Activated CD4-positive, alpha-beta memory T cell treated with anti-CD3 and anti-CD28 coated beads, Interleukin-2, amount 10 ng/mL, durations not matched to agents 7 days and 5 days (primary cell): ENCODE measurements at places on chromosomes 4 and X.

- no peak overlapping the region for H3K4me3 ChIP-seq
- no peak for DNase-seq
- no peaks in the 10 kb centered on the region for H3K27me3 ChIP-seq
- no peaks in the 10 kb centered on the region for H3K4me1 ChIP-seq
- H3K36me3 ChIP-seq, result no peaks in the 10 kb centered on the region
- H3K27ac ChIP-seq, result no peak overlapping the region
These were observed 583.7 kb downstream of the TRIML1 start for GRCh38 chr4:188722911-188723310.

GRCh38 chrX:34559325-34559724 lies 97.8 kb downstream of the TMEM47 start:
- no peak overlapping the region for H3K4me3 ChIP-seq
- no peak overlapping the region for H3K27ac ChIP-seq
- no peaks in the 10 kb centered on the region for H3K36me3 ChIP-seq
- no peaks in the 10 kb centered on the region for H3K27me3 ChIP-seq

- no peaks in the 10 kb centered on the region for H3K36me3 ChIP-seq
- no peak for DNase-seq
- H3K27me3 ChIP-seq, result no peaks in the 10 kb centered on the region
- no peak overlapping the region for H3K27ac ChIP-seq
These were observed 334.2 kb downstream of the TENM3 start for GRCh38 chr4:182577411-182577810.

DNA sequence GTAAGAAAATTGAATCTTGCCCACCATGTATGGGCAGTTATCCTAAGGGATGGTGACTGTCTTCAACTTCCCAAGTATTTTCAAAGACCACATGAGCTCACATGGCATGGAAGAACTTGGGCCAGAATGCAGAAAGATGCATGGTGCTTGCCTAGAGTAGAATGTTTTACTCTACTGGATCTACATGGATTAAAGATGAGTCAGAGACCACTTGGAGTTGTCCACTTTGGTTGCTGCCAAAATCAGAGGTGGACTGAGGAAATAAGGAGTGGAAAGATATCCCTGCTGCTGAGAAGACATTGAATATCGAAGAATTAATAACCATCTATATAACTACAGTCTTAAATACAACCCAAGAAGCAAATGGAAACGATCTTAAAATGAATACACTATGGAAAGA lies 498.1 kb downstream of the NLGN4X start:
- no peaks in the 10 kb centered on the region for H3K4me1 ChIP-seq
- H3K36me3 ChIP-seq, result no peaks in the 10 kb centered on the region
- H3K27ac ChIP-seq, result no peak overlapping the region
- H3K4me3 ChIP-seq, result no peak overlapping the region
- H3K27me3 ChIP-seq, result no peaks in the 10 kb centered on the region
- DNase-seq, result no peak

DNA sequence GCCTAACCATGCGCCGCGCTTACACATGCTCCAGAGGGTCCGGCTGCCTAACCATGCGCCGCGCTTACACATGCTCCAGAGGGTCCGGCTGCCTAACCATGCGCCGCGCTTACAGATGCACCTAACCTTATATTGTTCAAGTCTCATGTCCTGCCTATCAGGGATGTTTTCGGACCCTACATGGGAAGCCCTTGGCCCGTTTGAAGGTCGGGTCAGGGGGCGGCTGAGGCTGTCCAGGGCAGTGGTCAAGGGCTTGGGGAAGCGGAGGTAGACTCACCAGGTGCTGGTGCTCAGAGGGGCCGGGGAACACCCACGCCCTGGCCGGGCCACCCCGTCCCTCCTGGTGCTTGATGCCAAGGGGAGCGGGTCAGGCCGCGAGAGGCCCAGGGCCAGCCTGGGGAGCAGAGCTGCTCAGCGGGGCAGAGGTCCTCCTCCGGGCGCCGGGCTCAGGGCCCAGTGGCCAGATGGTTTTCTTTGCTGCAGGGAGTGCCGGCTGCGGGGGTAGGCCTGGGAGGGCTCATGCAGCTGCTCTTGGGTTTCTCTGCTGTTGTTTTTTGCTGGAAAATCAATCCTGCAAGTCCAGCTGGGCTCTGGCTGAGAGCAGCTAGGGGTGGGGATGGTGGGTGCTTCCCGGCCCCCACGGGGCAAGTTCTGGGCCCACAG lies 35.4 kb upstream of the SPON2 start:
- H3K36me3 ChIP-seq, result peaks cover 14% of the 10 kb centered on the region
- H3K27me3 ChIP-seq, result no peaks in the 10 kb centered on the region
- peaks cover 25% of the 10 kb centered on the region for H3K4me1 ChIP-seq
- no peak for DNase-seq

DNA sequence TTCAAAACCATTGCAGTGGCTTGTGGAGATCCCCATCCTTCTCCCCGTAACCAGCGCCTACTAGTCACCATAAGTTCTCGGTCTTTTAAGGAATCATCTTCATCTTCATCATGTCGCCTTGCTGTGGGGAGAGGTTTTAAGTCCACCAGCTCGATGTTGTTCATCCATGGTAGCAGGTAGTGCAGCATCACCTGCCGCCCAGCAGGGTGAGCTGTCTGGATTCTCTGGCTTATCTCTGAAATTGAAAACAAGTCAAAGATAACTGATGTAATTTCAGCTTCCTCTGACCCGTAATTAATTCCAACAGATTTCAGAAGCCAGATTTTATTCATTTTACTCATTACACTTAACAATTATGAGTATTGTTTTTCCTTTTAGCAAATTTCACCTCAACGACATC lies 67.4 kb downstream of the ZAR1 start:
- no peak overlapping the region for H3K27ac ChIP-seq
- DNase-seq, result no peak
- H3K4me1 ChIP-seq, result peaks cover 4% of the 10 kb centered on the region
- H3K27me3 ChIP-seq, result no peaks in the 10 kb centered on the region
- peaks cover 67% of the 10 kb centered on the region for H3K36me3 ChIP-seq

DNA sequence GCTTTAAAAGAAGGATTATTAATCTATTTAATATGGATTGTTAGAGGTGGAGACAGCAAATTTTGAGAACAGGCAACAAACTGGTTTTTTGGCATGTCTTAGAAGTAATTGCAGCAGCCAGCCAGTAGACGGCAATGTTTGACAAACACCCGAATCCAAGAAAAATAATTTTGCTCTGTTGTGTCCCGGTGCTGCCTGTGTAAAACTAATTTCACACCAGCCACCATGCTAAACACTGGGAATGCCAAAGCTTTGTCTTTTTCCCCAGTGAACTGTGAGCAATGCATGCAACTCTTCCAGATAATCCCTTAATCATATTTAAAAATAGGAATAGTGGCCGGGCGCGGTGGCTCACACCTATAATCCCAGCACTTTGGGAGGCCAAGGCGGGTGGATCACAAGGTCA lies 25.9 kb downstream of the SMIM31 start:
- no peaks in the 10 kb centered on the region for H3K36me3 ChIP-seq
- H3K4me1 ChIP-seq, result no peaks in the 10 kb centered on the region
- H3K27ac ChIP-seq, result no peak overlapping the region

GRCh38 chr4:121957266-121957665 lies 5.4 kb upstream of the TRPC3 start:
- no peak overlapping the region for H3K4me3 ChIP-seq
- no peak overlapping the region for H3K27ac ChIP-seq
- peaks cover 7% of the 10 kb centered on the region for H3K4me1 ChIP-seq
- peaks cover 17% of the 10 kb centered on the region for H3K27me3 ChIP-seq
- no peaks in the 10 kb centered on the region for H3K36me3 ChIP-seq

GRCh38 chr4:126957987-126958386 lies 674.8 kb upstream of the INTU start:
- no peaks in the 10 kb centered on the region for H3K4me1 ChIP-seq
- H3K36me3 ChIP-seq, result no peaks in the 10 kb centered on the region
- no peak overlapping the region for H3K27ac ChIP-seq
- no peaks in the 10 kb centered on the region for H3K27me3 ChIP-seq

GRCh38 chr4:10577018-10577417 lies 107.5 kb downstream of the CLNK start:
- H3K4me3 ChIP-seq, result no peak overlapping the region
- peaks cover 3% of the 10 kb centered on the region for H3K27me3 ChIP-seq
- H3K4me1 ChIP-seq, result peaks cover 14% of the 10 kb centered on the region
- DNase-seq, result no peak

DNA sequence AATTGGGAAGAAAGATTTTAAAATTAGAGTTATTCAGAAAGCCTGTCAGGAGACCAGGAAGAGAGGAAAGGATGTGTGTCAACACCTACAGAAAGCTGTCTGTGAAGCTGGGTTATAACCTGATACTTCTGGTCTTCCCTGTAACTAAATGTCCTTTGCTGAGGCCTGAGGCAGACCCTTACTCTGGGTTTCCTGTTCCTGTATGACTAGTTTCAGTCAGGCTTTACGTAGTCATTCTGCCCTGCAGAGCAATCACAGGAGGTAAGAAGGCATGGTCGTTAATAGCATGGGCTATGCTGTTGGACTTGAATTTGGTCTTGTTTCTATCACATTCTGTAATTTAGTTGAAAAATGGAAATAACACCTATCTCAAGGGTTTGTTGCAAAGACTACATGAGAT lies 110.5 kb upstream of the IGFBP7 start:
- H3K36me3 ChIP-seq, result no peaks in the 10 kb centered on the region
- H3K27me3 ChIP-seq, result no peaks in the 10 kb centered on the region
- H3K27ac ChIP-seq, result no peak overlapping the region
- H3K4me3 ChIP-seq, result no peak overlapping the region
- H3K4me1 ChIP-seq, result no peaks in the 10 kb centered on the region

GRCh38 chr4:83906561-83906960 lies 370.7 kb downstream of the GPAT3 start:
- no peak overlapping the region for H3K4me3 ChIP-seq
- H3K27ac ChIP-seq, result no peak overlapping the region
- no peaks in the 10 kb centered on the region for H3K36me3 ChIP-seq
- no peak for DNase-seq
- no peaks in the 10 kb centered on the region for H3K4me1 ChIP-seq

GRCh38 chr4:175469514-175469913 lies 342.6 kb downstream of the GPM6A start:
- no peaks in the 10 kb centered on the region for H3K27me3 ChIP-seq
- no peak overlapping the region for H3K4me3 ChIP-seq
- DNase-seq, result no peak

DNA sequence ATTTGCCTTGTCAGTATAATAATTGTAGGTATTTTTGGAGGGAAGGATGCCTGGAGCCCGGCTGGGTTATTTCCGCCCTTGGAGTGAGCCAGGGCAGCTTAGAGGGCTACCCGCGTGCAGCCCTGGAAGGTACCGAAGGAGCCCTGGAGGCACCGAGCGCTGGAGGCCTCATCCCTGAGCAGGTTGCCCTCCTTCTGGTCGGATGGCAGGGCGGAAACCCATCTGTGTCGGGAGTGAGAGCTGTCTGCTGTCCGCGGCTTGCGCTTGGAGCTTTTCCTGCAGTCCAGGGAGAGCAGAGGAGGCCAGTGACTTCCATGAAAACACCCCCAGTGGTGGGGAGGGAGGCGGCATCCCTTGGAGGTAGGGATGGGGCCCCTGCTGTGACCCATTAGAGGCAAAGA lies 122.1 kb downstream of the TBL1X start:
- peaks cover 3% of the 10 kb centered on the region for H3K4me1 ChIP-seq
- H3K4me3 ChIP-seq, result no peak overlapping the region
- DNase-seq, result no peak
- no peak overlapping the region for H3K27ac ChIP-seq
- no peaks in the 10 kb centered on the region for H3K27me3 ChIP-seq
- H3K36me3 ChIP-seq, result peaks cover under 1% of the 10 kb centered on the region
